ENCODE measurements at places on chromosomes 3 and 15.

- DNase-seq: peak; percentile 31
Observed at GRCh38 chr15:101068523-101068960, 149.4 kb downstream of the LRRK1 start.

GRCh38 chr3:7292362-7292761 lies 431.4 kb downstream of the GRM7 start:
- DNase-seq: no peak

GRCh38 chr15:35289024-35289617 lies 204.0 kb upstream of the NANOGP8 start:
- DNase-seq: peak; percentile 25

DNA sequence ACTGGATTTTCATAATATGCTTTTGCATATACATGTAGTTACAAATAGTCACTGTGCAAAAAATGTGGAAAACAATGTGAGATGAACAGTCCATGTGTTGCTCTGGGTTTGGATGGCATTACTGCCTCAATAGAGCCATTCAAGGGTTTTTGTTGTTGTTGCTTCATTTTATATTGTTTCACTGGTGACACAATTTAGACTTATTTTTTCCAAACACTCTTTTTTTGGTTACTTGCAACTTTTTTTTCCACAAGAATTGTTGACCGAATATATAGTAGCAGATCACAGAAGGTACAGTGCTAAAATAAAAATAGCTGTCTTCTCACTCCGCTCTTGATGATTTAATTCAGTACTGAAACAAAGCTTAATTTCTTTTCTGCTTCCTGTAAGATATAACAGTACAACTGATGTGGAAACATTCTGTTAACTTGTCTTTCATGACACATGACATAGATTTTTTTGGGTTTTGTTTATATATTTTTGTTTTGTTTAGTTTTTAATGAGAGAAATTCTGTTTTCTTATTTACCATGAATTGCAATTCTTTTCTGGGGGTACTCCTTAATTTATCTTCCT lies 618.6 kb downstream of the NAALADL2 start:
- no peak for DNase-seq

- no peak for DNase-seq
Observed at GRCh38 chr3:42520906-42521305, 18.5 kb downstream of the VIPR1 start.

DNA sequence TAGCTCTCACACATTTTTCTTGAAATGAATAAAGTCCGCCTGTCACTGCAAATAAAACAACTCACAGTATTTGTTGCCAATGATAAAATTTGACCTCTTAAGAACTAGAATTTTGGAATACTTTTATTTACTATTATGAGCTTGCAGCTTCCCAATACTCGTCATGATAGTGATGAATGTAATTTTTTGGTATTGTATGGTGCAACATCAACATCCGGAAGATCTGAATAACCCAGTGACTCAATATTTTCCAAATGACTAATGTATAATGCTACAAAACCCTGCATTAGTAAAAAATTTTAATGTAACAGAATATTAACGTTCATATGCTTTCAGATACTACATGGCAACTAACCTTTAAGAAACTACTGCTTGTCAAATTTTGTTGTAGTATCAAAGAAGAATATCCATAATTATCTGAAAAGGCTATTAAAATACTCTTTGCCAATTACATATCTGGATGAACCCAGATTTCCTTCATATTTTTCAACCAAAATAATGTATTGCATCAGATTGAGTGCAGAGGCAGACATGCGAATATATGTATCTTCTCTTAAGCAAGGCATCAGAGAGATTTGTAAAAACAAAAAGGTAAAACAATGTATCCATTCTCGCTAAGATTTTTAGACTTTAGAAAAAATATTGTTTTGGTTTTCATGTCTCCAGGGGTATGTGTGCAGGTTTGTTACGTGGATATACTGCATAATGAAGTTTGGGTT lies 95.3 kb downstream of the IGF2BP2 start:
- DNase-seq: no peak

- no peak for DNase-seq
Observed at GRCh38 chr3:133855772-133856171, 39.9 kb downstream of the RAB6B start.

DNA sequence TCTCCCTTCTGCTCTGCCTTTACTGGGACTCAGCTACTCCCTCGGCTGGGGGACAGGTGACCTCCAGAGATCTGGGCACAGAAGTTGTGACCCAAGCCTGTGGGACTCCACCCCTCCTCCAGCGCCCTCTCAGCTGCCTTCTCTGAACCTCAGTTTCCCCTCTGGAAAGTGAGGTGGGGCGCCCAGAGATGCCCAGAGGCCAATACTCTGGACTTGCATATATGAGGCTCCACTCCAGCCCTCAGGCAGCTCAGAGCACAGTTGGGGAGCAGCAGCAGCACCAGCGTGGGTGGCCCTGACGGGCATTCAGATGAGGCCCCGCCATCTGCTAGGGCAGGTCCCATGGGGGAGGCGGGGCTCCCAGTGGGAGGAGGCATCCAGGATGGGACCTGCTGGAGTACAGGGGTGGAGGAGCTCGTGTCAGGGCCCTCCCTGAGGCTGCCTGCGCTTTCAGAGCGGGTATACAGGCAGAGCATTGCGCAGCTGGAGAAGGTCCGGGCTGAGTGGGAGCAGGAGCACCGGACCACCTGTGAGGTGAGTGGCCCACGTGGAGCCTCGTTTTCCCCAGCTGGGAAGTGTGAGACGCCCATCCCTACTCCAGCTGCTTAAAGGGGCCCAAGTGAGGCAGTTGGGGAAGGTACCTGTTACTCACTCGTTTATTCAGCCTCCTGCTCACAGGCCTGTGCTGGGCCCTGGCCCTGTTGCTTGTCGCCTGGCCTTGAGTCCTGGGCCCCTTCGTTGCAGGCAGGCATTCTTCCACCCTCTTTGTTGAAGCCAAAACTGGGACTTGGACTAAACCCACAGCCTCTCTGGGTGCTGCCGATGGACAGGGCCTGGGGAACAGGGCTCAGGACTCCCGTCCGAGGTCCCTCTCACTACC lies 35.4 kb downstream of the PSTPIP1 start:
- peak; percentile 59 for DNase-seq

- no peak for DNase-seq
Observed at GRCh38 chr3:73175698-73176097, 114.2 kb downstream of the EBLN2 start.

DNA sequence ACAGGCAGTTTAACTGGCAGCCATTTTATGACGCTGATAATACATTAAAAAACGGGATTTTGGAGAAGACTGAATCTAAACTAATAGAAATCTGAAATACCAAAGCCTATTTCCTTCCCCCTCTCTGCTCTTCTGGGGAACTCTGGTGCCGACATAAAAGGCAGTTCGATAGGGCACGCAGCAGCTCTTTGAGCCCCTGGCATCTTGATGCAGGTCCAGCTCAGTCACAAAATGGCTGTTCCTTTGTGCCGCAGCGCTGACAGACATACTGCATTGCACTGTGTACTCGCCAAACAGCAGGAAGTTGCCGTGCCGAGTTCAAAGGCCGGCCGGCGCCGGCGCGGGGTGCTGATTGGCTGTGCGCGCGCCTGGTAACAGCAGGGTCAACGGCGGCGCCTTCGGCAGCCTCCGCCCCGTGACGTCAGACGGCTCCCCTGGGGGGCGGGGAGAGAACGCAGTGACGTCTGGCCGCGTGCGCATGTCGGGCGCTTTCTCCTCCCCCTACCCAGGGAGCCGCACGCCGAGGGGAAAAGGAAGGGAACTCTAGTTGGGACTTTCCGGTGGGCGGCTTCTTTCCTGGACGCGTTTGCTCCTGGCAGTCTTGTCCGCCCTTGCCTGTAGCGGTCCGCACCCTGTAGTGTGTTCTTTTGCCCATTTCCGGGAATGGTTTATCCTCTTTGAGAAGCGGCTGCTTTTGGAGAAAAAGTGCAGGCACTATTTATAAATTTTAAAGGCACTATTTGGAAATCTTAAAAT lies 4.0 kb downstream of the CHD2 start:
- peak; percentile 99 for DNase-seq

DNA sequence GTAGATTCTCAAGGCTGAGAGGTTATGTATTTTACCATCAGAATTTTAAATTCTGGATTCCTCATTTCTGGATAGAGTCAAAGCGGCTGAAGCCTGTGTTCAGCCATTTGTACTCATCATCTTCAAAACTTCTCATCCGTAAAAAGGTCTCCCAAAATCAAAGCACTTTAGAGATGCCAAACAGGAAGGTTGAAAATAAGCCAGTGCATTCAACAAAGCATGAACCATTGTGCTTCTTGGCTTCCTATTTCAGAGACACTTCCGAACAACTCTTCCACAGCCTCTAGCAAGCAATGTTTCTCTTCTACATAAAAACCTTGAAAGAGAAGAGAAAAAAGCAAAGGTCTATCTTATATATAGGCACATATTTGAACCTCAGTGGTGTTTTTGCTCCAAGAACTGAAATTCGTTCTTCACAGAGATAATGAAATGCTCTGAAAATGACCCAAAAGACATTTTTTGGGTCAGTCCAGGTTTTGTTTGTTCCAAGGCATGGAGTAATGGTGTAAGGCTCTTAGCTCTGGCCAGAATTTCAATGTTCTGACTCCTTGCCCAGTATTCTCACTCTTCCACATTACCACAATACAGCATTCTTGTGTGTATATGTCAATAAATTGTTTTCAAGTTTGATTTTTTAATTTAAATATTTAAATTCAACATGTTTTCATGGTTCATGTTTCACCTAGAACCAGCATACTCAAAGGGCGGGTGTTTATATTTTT lies 163.1 kb downstream of the STAC start:
- no peak for DNase-seq

DNA sequence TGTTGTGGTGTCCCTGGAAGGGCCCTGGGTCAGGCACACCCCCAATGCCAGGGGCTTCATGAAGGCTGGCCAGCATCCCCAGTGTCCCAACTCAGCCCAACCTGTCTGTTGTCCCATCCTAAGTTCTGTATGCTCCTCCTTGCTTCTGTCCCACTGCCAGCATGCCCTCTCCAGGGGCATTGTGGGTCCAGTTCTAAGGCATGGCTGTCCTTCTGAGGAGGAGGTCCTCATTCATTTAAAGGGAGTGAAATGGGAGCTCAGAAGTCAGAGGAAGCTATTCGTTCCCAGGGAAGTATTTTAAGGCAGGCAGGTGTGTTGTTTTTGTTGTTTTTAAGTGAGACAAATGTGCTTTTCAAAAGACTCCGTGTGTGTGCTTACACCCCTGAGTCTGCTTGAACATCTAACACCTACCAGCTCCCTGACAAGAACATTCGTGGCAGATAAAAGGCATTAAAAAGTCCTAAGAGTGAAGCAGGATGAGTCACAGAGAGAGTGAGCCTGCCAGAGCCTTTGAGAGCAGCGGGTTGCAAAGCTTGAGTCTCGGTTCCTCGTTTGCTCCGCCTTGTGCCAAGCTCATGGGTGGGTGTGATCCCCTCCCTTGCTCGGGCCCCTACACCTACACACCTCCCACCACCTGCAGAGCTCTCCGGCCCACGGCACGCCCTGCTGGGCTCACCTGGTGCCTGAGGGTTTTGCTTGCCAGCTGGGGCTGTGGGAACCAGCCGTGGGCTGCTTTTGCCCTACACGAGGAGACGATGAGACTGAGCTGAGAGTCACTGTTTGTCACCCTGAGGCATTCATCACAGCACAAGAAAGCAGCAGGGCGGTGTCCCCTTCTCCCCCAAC lies 183.4 kb upstream of the TOPAZ1 start:
- DNase-seq: no peak

DNA sequence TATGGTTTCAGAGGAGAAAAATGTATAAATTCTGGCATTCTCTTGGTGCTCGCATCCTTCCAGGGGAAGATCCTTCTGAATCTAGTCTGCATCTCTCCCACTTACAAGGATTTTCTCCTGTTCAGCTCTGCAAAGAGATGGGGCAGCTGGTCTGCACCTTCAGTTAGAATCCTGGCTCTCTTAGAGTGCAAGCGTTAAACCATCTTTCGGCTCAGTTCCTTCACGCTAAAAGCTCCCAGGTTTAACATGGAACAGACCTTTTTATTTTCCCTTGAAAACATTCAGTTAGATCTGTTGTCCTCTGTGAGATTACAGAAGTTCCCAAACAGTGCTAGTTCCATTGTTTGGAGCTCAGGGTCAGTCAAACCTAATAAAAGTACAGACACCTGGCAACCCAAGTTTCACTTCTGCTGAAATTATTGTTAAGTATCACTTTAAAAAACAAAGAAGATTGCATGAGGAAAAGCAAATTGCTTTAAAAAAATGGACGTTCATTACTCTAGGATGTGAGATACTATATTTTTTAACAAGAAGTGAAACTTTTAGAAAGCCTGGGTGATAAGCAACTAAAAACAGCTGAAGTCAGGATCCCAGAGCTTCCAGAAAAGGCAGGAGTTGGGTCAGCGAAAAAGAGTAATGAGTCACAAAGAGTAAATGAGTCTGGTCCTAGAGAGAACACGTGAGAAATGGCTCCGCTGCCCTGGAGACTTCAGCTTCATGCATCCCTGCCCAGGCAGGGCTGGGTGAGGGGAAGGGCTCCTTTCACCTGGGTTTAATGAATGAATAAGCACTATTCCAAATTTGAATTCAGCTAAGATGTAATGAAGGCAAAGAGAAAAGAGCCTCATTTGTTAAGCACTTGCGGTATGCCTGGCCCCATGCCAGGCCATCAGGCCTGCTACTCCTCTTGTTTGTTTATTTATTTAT lies 63.3 kb downstream of the ABTB1 start:
- no peak for DNase-seq

- DNase-seq: peak; percentile 74
Observed at GRCh38 chr3:42148982-42149432, 57.9 kb downstream of the TRAK1 start.

GRCh38 chr15:68679961-68680371 lies 101.2 kb downstream of the CORO2B start:
- DNase-seq: no peak

GRCh38 chr15:61069394-61070075 lies 159.6 kb downstream of the RORA start:
- peak; percentile 22 for DNase-seq

DNA sequence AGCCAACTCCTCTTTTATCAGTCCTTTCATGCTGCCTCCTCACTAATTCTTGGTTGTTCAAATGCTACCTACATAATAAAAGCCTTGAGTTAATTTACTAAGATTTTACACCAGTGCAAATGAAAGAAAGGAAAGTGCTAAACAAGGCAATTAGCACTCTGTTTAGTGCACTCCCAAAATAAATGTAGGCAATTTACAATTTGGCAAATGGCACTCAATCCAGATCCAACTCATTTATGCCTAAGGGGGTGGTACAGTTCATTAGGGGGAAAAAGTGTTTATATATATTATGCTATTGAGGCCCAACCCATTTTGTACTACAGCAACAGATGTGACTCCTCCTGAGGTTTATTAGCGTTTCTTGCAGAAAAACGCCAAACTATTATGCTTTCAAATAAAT lies 370.1 kb downstream of the NR2F2 start:
- no peak for DNase-seq

GRCh38 chr3:60036803-60037202 lies 987.0 kb upstream of the CFAP20DC start:
- DNase-seq: no peak

- DNase-seq: peak; percentile 69
Observed at GRCh38 chr15:96947296-96948229, 617.1 kb downstream of the NR2F2 start.
